Stimulated activated CD4-positive, alpha-beta T cell treated with anti-CD3 and anti-CD28 coated beads, TNF-alpha, amount 100 ng/mL, for 24 hours (primary cell): ENCODE measurements at places on chromosomes 2 and 18.
A peak's percentile ranks its signal among the peaks of the same experiment; 100 is the strongest.

DNA sequence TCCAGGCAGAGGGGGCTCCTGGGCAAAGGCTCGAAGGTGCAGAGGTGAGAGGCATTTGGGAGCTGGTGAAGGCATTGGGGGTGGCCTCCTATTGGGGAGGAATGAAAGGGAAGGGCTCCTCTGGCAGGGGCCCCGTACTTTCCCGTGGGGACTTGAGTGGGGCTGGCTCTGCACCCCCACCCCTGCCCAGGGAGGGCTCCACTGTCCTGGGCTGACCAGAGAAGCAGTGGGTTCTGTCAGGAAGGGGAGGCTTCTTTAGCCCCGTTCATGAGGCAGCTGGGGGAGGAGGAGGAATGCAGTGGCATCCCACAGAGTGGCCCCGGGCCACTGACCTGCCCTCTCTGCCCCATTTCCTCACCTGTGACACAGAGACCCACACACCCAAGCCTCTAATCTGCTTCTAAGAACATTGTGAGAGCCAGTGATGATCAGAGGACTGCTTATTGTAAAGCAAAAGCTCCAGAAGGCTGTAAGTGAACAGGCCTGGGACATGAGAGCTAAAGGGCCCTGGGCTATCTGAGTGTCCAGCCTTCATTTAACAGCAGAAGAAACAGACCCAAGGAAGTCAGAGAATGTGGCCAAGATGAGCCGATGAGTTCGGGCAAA lies 38.6 kb upstream of the GPAT2 start:
- no peak for DNase-seq

DNA sequence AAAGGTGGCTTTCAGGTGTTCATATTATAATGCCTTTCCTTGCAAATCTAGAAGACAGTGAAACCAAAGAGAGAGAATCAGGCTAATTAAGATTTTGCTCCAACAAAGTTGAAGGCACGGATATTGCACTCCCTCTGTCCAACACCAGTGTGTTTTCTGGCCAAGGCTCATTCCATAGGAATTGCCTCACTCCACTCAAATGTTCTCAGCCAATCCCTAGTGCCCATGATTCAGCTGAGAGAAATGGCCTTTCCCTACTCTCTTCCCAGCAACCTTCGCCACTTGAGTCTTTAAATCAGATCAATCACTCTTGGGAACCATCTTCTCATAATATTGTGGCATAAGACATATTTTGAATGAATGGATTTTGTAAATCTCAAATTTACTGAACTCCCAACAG lies 768.2 kb upstream of the ACVR2A start:
- no peak for DNase-seq

GRCh38 chr2:69816923-69817542 lies 12.4 kb upstream of the GMCL1 start:
- DNase-seq = peak; percentile 69

- no peak for DNase-seq
Measured at GRCh38 chr2:227570615-227571014, 28.1 kb upstream of the SCYGR2 start.
